ENCODE measurements at places on chromosomes 11 and 22.

GRCh38 chr11:8209208-8209807 is 40.5 kb upstream of the RIC3 start:
- H3K27me3 ChIP-seq, result peaks cover 36% of the 10 kb centered on the region
- H3K27ac ChIP-seq, result no peak overlapping the region
- no peaks in the 10 kb centered on the region for H3K4me1 ChIP-seq
- no peak for DNase-seq
- no peak overlapping the region for H3K4me3 ChIP-seq

DNA sequence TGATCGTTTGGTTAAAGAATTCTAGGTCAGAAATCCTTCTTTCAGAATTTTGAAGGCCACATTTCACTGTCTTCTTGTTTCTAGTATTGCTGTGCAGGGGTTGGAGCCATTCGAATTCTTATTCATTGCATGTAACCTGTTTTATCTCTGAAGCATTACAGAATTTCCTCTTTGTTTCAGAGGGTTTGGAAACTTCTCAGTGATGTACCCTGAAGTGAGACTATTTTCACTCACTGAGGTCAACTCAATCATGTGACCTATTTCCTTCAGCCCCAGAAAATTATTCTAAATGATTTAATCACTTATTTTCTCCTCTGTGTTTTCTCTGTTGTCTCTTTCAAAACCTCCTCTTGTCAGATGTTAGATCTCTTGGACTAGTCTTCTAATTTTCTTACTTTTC is 147.8 kb downstream of the ENTHD1 start:
- no peaks in the 10 kb centered on the region for H3K4me1 ChIP-seq
- H3K27ac ChIP-seq, result no peak overlapping the region
- H3K27me3 ChIP-seq, result peaks cover 16% of the 10 kb centered on the region
- H3K4me3 ChIP-seq, result no peak overlapping the region

- no peaks in the 10 kb centered on the region for H3K36me3 ChIP-seq
- H3K27me3 ChIP-seq, result no peaks in the 10 kb centered on the region
- H3K4me3 ChIP-seq, result no peak overlapping the region
- H3K27ac ChIP-seq, result no peak overlapping the region
These were observed 395.0 kb downstream of the TENM4 start for GRCh38 chr11:79045800-79046304.

GRCh38 chr11:27381238-27381666 is 18.2 kb upstream of the CCDC34 start:
- DNase-seq, result no peak
- H3K4me1 ChIP-seq, result no peaks in the 10 kb centered on the region
- H3K27ac ChIP-seq, result no peak overlapping the region
- H3K4me3 ChIP-seq, result no peak overlapping the region
- peaks cover 1% of the 10 kb centered on the region for H3K27me3 ChIP-seq

All from left lung (tissue), 14 donors.